ENCODE measurements at places on chromosomes 5 and 9. TPM values are rescaled to one million over a fixed set of nuclear protein-coding genes. Genes with fewer than 3 reads are reported as not detected.

The CTXN3 gene
- not detected for total RNA-seq

The TARS1 gene
- total RNA-seq = 75.2 TPM

The IL5 gene
- not detected for total RNA-seq

The KIF2A gene
- 35.4 TPM for total RNA-seq

The BDP1 gene
- 14.4 TPM for total RNA-seq

The DBH gene
- not detected for total RNA-seq

The HTR4 gene
- total RNA-seq = 2.3 TPM

The ANAPC2 gene
- 42.8 TPM for total RNA-seq

DNA sequence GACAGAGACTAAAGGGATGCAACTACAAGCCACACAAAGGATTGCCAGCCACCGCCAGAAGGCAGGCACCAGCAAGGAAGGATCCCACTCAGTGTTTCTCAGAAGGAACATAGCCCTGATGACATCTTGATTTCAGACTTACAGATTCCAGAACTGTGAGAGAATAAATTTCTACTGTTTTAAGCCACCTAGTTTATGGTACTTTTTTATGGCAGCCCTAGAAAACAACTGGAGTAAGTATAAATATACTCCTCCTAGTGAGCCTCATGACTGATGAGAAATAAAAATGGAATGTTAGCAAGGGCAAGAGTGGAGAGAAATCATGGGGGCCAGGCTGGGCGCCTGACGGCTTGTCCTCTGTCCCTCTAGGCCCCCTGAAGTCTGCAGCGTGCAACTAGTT, 307.3 kb downstream of the PIK3R1 start:
- no peak for DNase-seq

- DNase-seq = no peak
These were observed 60.1 kb downstream of the BHMT start for GRCh38 chr5:79171635-79172245.

DNA sequence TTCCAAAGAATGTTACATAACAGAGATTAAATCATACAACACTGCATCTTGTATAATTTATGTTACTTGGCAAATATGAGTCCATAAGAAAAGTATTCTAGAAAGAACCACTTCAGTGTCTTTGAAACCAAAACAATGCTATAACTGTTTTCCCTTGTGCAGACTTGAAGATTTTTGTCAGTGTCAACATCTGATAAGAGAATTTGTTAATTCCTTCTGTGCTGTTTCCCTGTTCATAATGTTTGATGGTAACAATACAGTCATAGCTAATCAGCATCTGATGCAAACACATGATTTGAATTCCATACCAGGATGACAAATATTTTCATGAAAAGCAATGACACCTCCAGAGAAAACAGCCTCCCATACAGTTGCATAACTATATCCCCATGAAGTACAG, 306.8 kb downstream of the SEMA5A start:
- DNase-seq = no peak

DNA sequence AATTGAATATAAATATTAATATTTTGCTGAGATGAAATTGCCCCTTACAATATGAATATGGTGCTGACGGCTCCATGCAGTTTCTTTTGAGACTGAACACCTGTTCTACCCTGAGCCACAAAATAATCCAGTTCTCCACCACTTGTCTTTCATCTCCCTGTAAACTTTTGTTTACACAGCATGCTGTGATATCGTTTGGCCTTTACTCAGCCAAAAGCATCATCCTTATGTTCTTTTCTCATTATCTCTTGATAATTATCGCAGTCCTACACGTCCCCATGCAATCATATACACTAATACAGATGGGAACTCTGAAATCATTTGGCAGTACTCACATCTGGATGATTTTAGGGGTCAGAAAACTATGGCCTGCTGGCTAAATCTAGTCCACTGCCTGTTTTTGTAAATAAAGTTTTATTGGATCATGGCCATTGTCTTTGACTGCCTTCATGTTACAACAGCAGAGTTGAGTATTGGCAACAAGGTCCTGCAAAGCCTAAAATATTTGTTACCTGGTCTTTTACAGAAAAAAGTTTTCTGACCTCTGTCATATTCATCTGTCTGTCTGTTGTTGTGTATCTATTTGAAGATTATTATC, 53.3 kb downstream of the AOPEP start:
- no peak for DNase-seq

GRCh38 chr5:108727236-108727650, 20.5 kb upstream of the FER start:
- DNase-seq = peak; percentile 31

DNA sequence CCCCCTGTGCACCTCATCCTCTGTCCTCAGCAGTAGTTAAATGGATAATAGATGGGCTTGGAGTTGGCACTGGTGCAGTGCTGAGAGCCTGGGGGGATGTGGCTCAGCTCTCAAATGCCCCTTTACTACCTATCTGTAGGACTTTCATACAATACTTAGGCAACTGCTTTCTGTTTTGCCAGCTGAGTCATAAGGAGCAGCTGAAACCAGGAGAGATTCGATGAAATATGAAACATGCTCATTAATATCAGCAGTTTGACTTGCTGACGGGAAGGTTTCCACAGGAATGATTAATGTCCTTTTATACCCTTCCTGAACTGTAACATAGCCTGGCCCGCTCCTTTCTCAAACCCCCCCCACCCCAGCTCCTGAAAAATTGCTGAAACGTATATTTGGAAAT, 142.6 kb downstream of the SAXO1 start:
- DNase-seq = no peak

- DNase-seq = peak; percentile 82
These were observed 4.4 kb downstream of the SLC25A25 start for GRCh38 chr9:128072144-128073021.

DNA sequence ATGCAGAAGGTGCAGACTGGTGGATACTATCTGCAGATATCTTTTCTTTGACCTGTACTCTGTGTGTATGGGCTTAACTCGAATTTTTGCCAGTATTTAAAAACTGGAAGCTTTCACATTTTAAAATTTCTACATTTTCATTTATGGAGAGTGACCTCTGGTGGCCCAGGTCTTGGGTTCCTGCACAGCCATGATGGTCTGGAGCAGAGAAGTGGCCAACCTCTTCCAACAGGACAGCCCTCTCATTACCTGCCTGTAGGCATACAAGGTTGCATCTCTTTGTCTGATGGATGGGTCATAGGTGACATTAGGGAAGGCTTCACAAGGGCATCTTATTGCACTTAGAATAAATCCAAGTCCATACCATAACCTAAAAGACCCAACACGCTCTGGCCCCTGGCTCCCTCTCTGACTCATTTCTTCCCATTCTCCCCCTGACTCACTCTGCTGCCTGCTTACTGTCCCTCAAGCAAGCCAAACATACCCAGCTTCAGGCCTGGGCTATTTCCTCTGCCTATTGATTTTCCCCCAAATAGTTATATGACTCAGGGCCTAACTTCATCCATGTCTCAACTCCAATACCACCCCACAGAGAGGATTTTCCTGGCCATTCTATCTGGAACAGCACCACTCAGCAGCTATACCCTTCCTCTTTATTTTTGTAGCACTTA, 113.3 kb upstream of the SLC1A3 start:
- DNase-seq = peak; percentile 16

Measured in cardiac muscle cell (in vitro differentiated cells and primary cell).